Stimulated activated CD8-positive, alpha-beta memory T cell treated with anti-CD3 and anti-CD28 coated beads, Interleukin-4, amount 100 ng/mL, for 4 hours (primary cell): ENCODE measurements at places on chromosomes 6 and 20.

DNA sequence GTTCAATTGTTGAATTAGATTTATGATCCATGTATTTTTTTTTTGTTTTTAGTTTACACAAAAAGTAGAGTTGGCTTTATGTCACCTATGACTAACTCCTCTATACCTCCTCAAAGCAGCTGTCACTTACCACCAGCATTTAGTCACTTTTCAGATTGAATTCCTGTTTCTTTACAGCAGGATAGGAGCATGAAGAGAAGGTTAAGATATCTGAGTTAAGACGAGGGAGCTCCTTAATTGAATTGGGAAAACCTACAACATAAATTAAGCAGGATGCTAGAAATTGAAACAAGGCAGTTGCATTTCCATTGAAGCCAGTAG is 237.2 kb downstream of the FARS2 start:
- DNase-seq = no peak

GRCh38 chr6:20301256-20301655 is 89.0 kb upstream of the MBOAT1 start:
- DNase-seq = no peak

DNA sequence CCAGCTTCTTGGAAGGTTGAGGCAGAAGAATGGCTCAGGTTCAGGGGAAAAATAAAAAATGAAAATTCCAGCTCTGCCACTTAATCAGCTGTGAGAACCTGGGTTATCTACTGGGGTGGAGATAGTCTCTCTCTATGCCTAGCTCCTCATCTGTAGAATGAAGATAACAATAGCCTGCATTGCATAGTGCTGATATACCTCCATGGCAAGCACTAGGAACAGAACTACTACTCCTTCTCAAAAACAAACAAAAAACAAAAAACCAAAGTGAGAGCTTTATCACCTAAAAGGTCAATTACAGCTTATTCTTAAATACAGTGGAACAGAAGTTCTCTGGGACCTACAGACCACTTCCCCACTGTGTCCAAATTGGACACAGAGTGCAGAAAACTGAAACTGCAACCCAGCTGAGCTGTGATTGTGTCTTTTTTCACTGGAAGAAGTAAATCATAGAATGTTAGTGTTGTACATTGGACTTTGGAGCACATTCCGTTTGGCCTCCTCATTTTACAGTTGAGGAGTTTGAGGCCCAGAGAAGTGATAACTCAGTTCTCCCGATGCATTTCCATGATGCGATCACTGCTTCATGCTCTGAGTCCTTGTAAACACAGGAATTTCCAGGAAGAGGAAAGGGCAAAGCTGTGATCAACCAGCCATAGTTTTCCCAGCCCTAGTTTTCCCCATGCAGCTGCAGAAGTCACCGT is 23.3 kb downstream of the MTFR2 start:
- no peak for DNase-seq

- DNase-seq = no peak
Measured at GRCh38 chr6:43368259-43369160, 937 bp downstream of the ZNF318 start.

- DNase-seq = no peak
Measured at GRCh38 chr6:54892831-54893230, 46.3 kb downstream of the FAM83B start.

DNA sequence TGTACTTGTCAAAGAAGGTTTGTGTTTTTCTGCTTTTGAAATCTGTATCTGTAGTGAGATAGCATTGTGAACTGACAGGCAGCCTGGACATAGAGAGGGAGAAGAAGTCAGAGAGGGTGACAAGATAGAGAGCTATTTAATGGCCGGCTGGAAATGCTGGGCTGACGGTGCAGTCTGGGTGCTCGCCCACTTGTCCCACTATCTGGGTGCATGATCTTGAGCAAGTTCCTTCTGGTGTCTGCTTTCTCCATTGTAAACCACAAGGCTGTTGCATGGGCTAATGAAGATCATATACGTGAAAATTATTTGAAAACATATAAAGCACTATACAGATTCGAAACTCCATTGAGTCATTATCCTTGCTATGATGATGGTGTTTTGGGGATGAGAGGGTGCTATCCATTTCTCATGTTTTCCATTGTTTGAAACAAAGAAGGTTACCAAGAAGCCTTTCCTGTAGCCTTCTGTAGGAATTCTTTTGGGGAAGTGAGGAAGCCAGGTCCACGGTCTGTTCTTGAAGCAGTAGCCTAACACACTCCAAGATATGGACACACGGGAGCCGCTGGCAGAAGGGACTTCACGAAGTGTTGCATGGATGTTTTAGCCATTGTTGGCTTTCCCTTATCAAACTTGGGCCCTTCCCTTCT is 18.4 kb downstream of the CD83 start:
- no peak for DNase-seq

DNA sequence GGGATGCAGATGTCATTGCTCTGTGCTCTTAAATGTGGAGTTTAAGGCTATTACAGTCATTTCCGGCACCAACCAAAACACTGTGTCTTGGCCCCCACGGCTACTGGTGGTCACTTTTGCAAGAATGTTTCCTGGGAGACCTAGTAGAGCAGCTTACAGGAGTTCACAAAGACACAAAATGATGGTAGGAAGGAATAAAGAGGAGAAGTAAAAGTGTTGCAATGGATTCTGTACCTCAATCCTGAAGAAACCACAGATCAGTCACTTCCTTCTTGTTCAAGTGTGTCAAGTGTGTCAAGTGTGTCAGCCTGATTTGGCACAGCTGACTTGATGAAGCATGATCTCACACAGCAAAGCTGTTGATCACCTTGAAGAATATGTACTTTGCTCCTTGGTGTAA is 344.0 kb downstream of the PLCB1 start:
- DNase-seq = no peak

DNA sequence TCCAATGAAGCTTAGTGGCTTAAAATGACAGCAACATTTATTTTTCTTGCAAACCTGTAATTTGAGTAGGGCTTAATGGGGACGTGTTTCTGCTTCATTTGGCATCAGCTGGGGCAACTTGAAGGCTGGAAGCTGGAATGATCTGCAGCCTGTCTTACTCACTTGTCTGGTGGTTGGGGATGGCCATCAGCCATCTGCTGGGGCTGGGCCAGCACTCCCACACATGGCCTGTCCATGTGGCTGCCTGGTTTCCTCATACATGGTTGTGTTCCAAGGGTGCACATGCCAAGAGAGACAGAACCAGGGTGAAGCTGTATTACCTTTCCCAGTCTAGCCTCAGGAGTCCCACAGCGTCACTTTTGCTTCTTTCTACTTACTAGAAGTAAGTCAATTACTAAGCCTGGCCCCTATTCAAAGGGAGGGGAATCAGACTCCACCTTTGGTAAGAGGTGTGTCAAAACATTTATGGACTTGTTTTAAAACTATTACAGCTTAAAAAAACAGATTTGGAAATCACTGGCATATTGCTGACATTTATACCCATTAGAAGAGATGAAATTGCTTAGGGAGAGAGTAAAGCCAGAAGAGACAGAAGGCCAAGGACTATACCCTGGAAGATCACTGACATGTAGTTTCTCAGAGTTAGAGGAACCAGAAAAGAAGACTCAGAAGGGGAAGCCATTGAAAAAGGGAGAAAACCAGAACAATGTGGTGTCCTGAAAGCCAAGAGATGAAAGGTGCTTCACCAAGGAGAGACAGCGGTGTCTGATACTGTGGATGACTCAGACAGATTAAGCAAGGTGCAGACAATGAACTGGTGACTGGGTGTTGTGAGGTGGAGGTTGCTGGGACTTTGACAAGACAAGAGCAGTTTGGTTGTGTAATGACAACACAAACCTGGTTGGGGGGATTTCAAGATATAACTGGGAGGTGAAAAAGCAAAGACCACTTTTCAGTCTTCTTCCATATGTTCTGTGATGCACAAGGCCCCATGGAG is 345.2 kb downstream of the GJA1 start:
- DNase-seq = no peak

- DNase-seq = no peak
Measured at GRCh38 chr6:32151181-32151862, 417 bp downstream of the PRRT1 start.

GRCh38 chr6:131657222-131657621 is 20.1 kb downstream of the ENPP3 start:
- no peak for DNase-seq

DNA sequence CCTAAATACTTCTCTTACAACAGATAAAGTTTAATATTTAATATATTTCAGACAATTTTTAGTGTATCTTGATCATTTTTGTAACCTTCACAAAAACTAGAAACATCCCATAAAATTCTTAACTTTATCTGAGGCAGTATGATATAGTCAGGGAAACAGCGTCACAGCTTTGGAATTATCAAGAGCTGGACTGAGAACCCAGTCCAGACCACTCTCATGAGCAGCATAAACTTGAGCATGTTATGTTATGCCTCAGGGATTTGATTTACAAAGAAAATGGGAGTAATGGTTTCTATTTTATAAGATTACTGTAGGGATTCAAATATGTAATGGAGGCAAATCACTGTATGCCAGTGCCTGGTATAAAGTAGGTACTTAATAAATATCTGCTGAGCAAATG is 8.3 kb upstream of the MARCKS start:
- DNase-seq = no peak

- no peak for DNase-seq
Measured at GRCh38 chr6:89707766-89708165, 69.2 kb upstream of the LYRM2 start.
